ENCODE measurements at places on chromosomes 13 and 19.

GRCh38 chr13:84672616-84673015 is 790.3 kb upstream of the SLITRK1 start:
- no peak for DNase-seq

GRCh38 chr13:39417131-39417530 is 185.9 kb downstream of the LHFPL6 start:
- DNase-seq, result no peak

- no peak for DNase-seq
These were observed 302.9 kb downstream of the DCT start for GRCh38 chr13:94176561-94176960.

DNA sequence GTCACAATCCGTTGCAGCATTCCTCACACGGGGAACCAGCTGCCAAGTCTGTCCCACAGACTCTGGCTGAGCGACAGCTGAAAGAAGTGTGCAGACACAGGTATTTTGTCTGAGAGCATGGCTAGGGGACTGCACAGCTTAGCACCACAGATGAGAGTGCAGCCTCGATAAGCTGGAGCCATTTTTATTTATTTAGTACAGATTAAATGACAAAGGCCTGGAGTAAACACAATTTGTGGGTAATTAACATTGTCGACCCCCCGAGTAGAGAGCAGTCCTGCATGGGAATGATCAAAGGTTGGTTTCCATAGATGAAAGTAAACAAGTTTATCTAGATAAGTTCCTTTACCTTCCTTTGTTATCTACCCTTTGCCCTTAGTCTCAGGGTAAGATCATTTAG is 836.2 kb downstream of the DACH1 start:
- no peak for DNase-seq
